RPMI8226 (cell line): ENCODE measurements at places on chromosomes 11 and 22.

DNA sequence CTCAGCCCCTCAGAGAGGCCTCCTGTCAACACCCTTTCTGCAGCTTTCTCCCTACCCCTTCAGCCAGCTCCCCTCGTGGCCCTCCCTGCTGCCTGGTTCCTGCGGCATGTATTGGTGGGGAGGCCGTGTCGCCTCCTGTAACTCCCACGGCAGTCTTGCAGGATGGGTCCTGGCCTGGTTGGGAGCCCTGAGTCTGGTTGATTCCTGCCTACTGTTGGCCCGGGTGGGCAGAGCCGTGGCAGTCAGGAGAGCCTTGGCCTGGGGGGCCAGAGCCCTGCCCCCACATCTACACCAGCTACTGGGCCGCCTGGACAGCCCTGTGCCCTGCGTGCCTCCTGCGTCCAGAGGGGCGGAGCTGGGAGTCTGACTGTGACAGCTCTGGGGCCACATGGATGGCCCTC, 30.3 kb upstream of the GRAMD4 start:
- no peak for DNase-seq

DNA sequence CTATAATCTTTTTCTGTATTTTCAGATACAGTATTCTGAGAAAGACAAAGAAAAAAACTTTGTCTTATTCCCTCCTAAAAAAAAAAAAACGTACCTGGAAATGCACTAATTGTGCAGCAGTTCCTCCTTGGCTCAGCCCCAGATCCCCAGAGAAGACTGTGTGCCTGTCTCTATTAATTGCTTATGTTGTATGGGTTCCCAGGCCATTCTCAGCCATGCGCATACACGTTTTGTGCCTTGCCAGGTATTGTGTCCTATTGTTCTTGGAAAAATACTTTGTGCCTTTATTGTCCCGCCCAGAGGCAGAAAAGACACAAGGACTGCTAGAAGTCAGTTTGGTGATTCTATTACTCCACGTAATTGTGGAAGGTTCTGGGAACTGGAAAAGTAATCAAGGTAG, 91.2 kb downstream of the PIWIL4 start:
- no peak for DNase-seq

GRCh38 chr22:48135592-48135991, 1373.1 kb downstream of the TBC1D22A start:
- DNase-seq, result no peak

DNA sequence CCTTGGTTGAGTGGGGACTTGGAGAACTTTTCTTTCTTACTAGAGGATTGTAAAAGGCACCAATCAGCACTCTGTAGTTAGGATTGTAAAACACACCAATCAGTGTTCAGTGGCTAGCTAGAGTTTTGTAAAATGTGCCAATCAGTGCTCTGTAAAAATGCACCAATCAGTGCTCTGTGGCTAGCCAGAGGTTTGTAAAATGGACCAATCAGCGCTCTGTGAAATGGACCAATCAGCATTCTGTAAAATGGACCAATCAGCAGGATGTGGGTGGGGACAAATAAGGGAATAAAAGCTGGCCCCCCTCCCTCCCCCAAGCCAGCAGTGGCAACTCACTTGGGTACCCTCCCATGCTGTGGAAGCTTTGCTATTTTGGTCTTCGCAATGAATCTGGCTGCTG, 5.5 kb upstream of the DRG1 start:
- no peak for DNase-seq

DNA sequence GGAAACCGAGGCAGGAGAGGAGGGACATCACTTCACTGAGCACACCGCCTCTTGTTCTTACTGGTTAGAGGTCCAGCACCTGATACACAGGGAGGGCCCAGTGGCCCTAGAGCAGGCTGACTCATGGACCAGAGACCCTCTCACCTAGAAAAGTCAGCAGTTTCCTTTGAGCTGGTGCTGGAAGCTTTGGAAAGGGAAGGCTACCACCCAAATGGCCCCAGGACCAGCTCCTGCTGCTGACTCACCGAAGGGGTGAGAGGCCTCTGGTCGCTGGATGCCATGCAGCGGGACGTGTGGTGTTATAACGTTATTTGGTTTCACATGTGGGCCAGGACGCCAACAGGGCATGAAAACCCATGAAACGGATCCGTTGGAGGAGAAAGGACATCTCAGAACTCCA, 3.8 kb downstream of the NADSYN1 start:
- no peak for DNase-seq

- no peak for DNase-seq
These were observed 16.5 kb upstream of the PAX6 start for GRCh38 chr11:31827455-31828206.
